AG10803 (cell line): ENCODE measurements at places on chromosomes 4 and X.

DNA sequence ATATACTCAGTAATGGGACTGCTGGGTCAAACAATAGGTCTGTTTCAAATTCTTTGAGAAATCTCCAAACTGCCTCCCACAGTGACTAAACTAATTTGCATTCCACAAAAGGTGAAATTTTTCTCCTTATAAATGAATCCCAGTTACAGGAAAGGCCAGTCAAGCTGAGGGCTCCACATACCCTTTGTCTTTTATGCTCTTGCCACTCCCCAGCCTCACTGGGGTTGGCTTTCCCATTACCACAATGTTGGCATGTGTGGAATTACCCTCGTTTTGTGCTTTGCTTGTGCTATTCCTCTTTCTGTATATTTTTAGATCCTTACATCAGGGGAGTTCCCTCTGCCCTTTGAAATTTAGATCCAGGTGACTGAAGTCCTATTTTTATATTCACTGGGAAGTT, 220.2 kb upstream of the LCORL start:
- DNase-seq, result no peak

DNA sequence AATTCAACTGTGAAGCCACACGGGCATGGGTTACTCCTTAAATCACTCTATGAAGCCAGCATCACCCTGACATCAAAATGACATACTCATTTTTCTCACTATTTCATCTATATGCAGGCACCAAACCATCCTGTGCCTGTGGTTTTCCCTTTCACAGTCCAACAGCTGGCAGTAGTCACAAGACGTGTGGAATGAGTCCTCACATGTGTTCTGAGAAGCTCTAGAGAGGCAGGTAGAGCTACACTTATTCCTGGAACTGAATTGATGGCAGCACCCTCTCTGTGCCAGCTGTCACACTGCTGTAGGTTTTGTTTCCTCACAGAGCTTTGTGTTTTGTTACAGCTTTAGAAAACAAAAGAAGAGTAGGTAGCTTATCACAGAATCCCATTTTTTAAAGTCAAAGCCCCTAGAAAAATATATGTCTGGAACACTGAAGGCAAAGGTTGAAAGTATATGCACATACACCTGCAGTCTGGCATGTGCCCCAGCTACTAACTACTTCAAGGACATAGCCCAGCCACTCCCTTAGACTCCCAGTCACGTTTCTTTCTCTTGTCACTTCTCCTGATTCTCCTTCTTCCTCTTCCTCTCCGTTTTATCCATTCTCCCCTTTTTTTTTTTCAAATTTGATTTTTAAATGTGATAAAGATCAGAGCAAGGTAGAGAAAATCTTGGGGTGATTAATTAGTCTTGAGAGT, 107.1 kb downstream of the ANXA10 start:
- DNase-seq, result no peak

- no peak for DNase-seq
These were observed 2.7 kb upstream of the UGT8 start for GRCh38 chr4:114595921-114596320.

DNA sequence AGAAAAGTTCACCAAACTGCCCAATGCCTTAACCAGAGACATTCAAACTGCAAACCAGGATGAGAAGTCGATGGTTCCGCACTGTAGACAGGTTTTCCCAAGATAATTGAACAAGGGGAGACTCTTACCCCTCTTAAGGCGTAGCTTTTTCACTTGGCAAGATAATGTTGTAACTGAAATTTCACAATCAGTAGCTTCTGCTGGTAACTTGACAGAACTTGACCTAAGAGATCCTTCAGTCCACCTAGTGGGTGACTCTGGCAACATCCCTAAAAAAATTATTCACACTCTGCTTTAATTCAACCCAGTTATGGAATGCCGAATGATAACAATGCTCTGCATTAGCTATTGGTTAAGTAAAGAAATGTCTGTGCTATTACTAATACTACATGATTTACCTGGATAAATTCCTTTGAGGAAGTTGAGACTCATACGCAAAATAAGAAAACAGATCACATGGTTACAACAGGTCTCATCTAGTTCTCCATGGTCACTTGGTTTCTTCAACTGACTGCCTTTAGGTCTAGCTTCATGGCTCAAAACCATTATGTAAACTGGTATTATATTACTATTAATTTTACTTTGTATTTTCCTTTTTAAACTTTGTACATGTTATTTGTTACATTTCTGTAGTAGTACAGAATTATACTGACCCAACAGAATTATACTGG, 9.1 kb downstream of the ELF2 start:
- peak; percentile 69 for DNase-seq

DNA sequence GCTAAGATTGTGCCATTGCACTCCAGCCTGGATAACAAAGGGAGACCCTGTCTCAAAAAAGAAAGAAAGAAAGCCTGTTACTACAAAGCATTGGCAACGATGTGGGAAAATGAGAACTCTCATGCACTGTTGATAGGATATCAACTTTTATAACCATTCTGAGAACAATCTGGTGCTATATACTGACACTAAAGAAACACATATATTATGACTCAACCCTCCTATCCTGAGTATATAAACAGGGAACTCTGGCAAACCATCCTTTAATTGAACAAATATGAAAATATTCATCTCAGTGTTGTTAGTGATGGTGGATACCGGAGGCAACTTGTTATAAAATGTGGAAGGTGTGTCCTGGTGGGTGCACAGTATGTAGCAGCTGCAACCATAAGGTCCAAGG, 53.0 kb upstream of the SOD3 start:
- no peak for DNase-seq

GRCh38 chrX:14618177-14618965, 89.0 kb downstream of the GLRA2 start:
- no peak for DNase-seq

GRCh38 chrX:45479196-45479834, 278.6 kb upstream of the DIPK2B start:
- peak; percentile 92 for DNase-seq

DNA sequence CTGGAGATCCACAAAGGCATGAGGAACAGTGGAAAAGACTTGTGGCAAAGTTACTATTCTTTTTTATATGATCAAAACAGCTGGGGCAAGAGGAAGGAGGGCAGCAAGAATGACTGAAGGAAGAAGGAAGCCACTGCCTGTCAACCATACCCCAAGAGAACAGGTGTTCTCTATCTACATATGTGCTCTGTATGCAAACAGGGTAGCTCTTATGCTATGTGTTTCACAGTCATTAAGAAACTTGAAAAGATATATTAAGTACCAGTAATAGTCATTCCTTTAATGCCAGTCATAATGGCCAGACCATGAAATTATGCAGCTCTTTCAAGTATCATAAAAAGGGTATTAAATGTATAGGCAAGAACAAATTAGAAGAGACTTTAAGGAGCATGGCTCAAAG, 363.9 kb downstream of the KLHL13 start:
- DNase-seq, result no peak

DNA sequence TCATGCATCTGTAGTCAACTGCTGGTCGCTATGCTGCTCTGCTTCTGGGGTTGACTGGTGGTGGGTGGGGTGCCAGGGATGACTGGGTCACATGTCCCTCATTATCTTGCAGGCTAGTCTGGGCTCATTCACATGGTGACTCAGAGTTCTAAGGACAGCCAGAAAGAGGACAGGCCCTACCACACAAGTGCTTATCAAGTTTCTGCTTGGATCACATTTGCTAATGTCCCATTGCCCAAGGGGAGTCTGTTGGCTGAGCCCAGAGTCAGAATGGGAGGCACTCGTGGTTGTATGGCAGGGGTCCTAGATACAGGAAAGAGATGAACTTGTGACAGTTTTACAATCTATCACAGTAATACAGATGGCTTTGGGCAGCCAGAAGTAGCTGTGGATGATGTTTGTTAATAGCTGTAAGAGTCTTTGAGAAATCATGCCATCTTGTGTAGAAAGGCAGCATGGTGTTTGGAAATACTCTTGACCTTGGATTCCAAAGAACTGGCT, 221.3 kb downstream of the GPAT3 start:
- DNase-seq, result peak; percentile 8
